KG1 (cell line): ENCODE measurements at places on chromosomes 2 and 18.
A peak's percentile ranks its signal among the peaks of the same experiment; 100 is the strongest.

DNA sequence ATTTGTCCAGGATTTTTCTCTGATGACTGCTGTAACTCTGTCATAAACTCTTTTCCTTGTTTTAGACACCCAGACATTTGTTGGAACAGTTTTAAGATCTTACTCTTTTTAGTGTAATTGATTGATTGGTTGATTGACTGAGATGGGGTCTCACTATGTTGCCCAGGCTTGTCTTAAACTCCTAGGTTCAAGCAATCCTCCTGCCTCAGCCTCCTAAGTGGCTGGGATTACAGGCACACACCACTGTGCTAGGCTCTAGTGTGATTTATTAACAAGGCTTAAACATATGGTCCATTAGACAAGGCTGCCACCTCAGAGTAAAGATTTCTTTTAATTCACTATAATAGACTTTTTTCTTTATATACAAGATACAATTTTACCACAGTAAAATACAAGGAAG lies 2.0 kb downstream of the PAIP2B start:
- no peak for DNase-seq

DNA sequence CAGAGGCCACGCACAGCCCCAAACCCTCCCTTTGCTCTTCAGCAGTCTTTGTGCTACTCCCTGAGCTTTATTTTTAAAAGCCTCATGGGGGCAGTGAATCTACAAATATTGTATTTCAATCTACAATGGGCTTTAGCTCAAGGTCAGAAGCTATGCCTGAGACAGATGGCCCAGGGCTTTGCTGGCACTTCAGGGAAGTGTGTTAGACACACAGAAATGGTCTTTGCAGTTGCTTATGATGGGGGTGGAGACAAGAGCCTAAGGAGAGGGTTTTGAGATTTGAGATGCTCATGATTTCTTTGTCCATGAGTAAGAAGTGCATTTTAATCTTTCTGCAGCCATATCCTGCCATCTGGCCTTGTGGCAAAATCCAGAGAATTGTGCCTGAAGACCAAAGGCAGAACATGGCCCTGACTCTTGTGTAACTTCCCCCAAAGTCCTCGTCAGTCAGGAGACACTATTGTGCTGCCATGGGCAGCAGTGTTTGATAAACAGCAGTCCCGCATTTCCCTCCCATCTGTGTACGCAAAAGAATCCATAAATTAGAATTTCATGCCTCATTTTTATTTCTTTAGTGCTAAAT lies 92.6 kb downstream of the VAPA start:
- no peak for DNase-seq

DNA sequence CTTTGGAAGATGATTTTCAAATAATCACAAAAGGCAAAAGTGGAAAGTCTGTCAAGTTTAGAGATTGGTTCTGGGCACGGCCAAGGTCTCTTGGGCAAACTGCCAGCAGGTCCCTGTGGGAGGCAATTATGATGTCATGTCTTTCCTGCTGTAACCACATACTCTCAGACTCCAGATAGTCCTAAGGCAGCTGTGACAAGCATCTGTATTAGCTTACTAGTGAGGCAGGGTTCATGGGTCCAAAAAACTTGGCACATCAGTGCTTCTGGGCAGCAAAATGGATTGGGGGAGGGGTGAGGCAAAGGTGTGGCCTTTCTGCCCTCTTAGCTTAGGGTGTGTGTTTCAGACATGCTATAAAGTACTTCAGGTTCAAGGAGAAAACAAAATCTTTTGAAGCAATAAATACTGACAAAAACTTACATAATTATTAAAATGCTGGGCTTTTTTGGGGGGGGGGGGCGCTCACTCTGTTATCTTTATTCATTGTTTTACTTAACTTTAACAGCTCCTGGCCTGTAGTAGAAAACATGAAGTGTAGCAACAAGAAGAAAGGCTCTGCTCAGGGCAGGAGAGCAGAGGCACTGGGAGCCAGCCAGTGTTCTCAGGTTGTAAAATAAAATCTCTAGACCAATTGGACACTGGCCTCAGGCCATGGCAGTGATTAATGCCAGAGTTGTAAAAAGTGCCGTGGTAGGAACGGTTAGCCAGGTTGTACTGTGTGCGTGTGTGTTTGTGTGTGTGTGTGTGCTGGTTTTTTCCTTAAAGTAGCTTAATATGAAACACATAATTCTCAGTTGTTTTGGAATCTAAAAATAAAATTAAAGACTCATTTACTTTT lies 14.3 kb upstream of the TANC1 start:
- peak; percentile 17 for DNase-seq

- no peak for DNase-seq
Measured at GRCh38 chr2:66573821-66574233, 138.9 kb downstream of the MEIS1 start.
